NCI-H1436 treated with DMSO at 0.1 percent for 48 hours (cell line): ENCODE measurements at places on chromosomes 2 and 18.

- DNase-seq: no peak
Measured at GRCh38 chr2:27076323-27076722, 2.1 kb upstream of the EMILIN1 start.

GRCh38 chr2:886072-887022, 64.3 kb upstream of the SNTG2 start:
- DNase-seq: no peak

- no peak for DNase-seq
Measured at GRCh38 chr2:177072090-177072489, 140.5 kb upstream of the HNRNPA3 start.

DNA sequence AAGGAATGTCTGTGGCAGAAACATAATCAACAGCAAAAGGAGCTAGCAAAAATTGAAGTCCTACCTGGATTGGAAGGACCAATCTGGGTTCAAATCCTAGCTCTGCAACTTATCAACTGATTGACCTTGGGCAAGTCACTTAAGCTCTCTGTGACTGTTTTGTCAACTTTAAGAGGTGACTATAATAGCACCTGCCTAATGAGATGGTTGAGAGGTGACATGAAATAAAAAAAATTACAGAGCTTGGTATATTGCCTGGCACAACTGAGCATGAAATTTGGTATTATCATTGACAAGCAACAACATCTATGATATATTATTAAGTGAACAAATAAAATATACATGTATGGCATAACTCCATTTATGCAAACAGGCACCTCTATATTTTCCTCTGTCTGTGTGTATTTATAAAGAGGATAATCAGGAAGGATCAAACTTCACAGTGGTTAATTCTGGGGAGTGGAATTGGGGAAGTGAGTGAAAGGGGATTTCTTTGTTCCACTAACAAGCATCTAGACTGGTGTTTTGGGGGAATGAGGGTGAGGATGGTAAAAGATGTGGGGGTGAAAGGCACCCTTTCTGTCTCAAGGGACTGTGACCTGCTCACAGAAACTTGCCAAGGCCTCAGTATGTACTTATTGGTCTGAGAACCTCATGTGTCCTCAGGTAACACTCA, 132.8 kb upstream of the SERTAD2 start:
- no peak for DNase-seq

DNA sequence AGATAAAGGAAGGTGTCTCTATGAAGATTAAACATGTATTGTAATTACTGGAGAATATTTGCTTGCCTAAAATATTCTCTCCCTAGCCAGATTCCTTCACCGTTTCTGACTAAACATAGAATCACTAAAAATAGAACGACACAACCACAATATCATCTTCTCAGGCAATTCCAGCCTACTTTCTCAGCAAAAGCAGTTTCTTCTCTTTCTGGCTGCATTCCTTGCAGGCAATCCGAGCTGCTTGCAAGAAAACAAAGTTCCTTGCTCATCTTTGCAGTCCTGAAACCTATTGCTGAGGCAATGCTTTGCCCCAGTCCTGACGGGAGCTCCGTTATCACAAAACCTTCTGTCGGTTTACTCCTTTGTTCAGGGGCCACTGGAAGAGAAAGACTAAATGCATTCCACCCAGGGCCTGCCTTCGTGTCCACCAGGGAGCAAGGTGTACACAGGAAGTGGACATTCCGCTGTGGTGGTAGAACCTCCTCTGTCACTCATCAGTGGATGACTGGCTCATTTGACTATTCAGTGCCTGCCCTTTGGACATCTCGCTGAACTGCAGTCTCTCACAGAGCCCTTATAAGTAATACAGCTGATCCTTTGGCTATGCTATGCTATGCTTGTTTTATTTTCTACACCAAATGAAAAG, 239.2 kb upstream of the DOK6 start:
- DNase-seq: no peak

GRCh38 chr18:48519431-48520100, 19.3 kb upstream of the CTIF start:
- DNase-seq: no peak

DNA sequence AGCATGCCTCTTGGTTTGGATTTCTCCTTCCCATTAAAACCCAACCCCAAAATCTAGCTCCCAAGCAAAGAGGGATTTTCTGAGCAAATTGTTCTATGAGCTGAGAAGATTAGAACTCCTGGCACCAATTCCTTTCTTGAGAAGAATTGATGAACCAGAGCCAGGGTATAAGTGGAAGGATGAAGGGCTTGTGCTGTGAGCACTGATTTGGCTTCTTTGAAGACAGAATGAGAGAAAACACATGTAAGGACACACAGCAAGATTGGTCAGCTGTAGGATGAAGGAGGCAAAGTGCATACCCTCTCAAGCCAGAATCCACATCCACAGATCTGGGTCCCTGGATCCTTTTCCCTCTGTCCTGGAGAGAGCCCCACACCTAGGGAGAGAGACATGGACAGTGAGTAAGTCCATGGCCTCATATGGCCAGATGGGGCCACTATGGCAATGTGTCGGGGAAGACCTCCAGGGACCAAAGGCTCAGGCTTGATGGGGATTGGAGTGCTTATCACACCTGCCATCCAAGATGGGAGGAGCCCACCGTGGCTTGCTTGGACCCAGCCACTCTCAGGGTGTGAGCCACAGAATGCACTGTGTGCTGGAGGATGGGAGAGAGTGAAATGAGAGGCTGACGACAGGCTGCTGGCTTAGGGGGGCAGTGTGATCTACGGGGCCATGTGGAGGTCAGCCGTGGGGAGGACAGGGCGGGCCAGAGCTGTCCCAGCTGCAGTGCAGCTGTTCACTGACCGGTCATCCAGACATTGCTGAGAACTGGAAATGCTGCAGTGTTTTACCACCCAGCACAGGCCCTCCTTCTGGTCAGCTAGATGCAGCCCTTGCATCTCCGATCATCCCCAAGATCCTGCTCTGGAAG, 339.8 kb downstream of the CYP26B1 start:
- DNase-seq: no peak

DNA sequence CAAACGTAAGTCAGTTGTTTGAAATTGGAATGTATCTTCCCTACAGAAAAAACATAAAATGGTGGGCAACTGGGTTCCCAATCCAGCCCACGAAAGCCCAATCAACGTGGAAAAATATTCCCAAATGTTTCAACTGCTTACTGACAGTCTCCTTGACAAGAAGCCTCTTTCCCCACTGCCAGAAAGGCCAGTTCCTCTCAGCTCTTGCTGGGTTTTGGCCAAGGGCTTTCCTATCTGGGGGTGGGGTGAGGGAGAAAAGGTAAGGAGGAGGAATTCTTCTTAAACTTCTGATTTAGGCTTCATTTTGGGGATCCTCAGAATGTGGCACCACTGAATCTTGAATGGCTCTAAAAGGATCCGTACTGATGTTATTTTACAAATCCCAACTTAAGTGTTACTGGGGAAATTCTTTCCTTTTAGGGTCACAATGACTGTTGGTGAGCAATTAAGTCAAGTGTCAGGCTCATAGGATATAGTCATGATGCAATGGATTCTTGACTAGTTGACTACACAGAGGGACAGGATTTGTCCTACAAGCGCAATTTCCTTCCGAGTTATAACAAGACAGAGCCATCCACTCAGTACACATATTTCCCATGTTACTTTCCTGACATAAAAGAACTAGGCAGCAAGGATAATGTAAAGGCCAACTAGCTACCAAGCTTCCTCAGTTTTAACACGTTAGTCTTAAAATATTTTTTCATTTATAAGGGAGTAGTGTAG, 73.6 kb downstream of the SPRED2 start:
- DNase-seq: no peak

- DNase-seq: no peak
Measured at GRCh38 chr2:101473911-101474701, 806 bp downstream of the RFX8 start.

GRCh38 chr2:96325041-96325883, at the start of gene ITPRIPL1:
ITPRIPL1 (plus strand) TSS chr2:96325317; CDS start chr2:96325840, 523 bp downstream.
- DNase-seq: no peak

GRCh38 chr18:58755304-58756010, 84.2 kb downstream of the MALT1 start:
- no peak for DNase-seq

- DNase-seq: no peak
Measured at GRCh38 chr2:15643791-15644585, 52.3 kb downstream of the DDX1 start.

DNA sequence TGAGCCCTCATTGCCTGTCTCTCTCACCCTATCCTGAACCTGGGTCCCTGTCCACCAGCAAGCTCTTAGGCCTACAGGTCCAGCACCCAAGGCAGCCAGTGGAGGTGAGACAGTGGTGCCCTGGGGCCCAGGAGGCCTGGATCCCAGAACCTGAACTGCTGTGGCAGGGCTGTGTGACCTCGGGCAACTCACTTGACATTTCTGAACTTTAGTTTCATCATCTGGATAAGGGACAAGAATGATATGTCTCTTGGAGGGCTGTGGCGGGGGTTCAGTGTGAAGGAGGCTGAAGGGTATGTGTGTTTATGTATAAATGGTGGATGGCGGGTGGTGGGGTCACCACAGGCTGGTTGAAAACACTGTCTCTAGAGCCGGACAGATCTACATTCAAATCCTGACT, 10.9 kb downstream of the CIB4 start:
- DNase-seq: no peak

- DNase-seq: no peak
Measured at GRCh38 chr2:38600921-38601455, 1.7 kb downstream of the HNRNPLL start.

DNA sequence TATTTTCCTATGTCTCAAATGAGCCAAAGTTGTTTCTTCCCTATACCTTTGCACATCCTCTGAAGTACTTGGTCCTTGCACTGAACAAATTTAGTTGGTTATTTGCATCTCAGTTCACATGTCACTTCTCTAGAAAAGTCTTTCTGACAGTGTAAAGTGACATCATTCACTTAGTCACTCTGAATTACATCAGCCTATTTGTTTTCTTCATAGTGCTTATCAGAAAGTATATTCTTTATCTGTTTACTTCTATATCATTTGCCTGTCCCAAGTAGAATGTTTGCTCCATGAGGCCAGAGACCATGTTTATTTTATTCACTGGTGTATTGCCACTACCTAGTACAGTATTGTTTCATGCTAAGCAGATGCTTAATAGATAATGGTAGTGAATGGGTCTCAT, 173.7 kb downstream of the HNMT start:
- no peak for DNase-seq

DNA sequence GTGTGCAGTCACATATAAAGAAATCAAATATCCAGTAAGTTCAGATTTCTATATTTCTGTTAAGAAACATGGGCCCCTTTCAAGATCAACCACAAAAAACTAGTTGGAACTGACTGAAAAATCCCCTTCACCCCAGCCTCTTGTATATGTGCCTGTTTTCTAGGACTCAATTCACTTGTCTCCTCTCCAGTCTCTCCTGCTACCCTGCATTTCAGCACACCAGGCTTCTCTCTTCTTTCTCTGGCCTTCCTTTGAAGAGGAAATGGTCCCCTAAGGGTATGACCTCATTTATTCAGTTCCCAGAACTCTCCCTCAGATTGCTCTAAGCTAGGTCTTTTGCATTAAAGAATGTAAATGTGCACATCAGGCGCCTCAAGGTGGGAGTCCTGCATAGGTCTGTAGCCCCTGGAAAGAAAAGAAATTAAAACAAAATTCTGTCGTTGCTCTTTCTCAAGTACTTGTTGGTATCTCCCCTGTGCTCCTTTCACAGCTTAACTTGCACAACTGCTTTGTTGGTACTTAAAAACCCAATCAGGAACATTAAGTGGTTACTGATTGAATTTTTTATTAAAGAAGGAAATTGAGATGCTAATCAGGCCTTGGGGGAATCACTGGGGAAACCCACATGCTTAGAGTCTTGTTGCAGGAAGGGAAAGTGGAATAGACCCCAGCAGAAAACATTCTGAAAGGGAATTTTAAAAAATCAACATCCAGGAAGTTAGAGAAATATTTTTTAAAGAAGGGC, 278.4 kb downstream of the AGPS start:
- no peak for DNase-seq

- DNase-seq: no peak
Measured at GRCh38 chr2:122927710-122928557, 1097.2 kb upstream of the CNTNAP5 start.

- no peak for DNase-seq
Measured at GRCh38 chr18:58695772-58696171, 24.5 kb downstream of the MALT1 start.

GRCh38 chr2:173854840-173855239, 110.3 kb downstream of the SP3 start:
- no peak for DNase-seq

DNA sequence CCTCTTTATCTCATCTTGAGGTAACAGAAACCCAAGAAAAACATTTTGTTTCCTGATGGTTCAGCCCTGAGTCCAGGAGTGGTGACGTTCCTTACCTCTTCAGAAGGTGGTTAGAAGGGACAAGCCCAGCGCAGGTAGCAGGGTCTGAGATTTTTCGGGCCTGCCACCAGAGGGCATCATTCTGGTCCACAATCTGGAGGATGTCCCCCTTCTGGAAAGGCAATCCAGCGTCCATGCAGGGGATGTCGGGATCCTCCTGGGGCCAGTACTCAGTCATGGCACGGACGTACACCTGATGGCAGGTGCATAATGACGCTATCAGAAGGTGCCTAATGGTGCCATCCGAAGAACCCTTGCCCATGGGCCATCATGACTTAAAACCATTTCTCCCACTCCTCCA, 17.7 kb downstream of the MPP4 start:
- no peak for DNase-seq
